ENCODE measurements at places on chromosomes 5 and 9. TPM values are rescaled to one million over a fixed set of nuclear protein-coding genes. Genes with fewer than 3 reads are reported as not detected.

HRCT1 gene
- total RNA-seq: not detected

TMEM174 gene
- total RNA-seq: not detected

CDH6 gene
- not detected for total RNA-seq

GLE1 gene
- 46.9 TPM for total RNA-seq

GNE gene
- total RNA-seq: 15.5 TPM

ZNF608 gene
- total RNA-seq: not detected

PCDHGA10 gene
- 0.08 TPM for total RNA-seq

CDO1 gene
- 0.11 TPM for total RNA-seq

CAMK4 gene
- total RNA-seq: 57.4 TPM

SAXO1 gene
- 0.23 TPM for total RNA-seq

IQGAP2 gene
- total RNA-seq: 51.6 TPM

SOHLH1 gene
- total RNA-seq: not detected

TMEM252 gene
- total RNA-seq: not detected

KIAA0825 gene
- total RNA-seq: 1.3 TPM

EPB41L4A gene
- 0.04 TPM for total RNA-seq

COL23A1 gene
- total RNA-seq: 0.13 TPM

ENTPD2 gene
- total RNA-seq: not detected

SUSD3 gene
- 15.7 TPM for total RNA-seq

RAD17 gene
- total RNA-seq: 26.5 TPM

CETN3 gene
- 48.6 TPM for total RNA-seq

SH3GL2 gene
- total RNA-seq: not detected

APBA1 gene
- 0.08 TPM for total RNA-seq

GABRP gene
- not detected for total RNA-seq

PDE6A gene
- not detected for total RNA-seq

ENG gene
- 19.0 TPM for total RNA-seq

SOX30 gene
- total RNA-seq: 0.15 TPM

TERT gene
- 2.9 TPM for total RNA-seq

FOXD4L3 gene
- total RNA-seq: not detected

RNF208 gene
- 4.1 TPM for total RNA-seq

ANKRD34B gene
- total RNA-seq: not detected

GARIN3 gene
- 0.38 TPM for total RNA-seq

PCDHAC2 gene
- total RNA-seq: not detected

HARS2 gene
- 25.8 TPM for total RNA-seq

F2R gene
- total RNA-seq: 16.1 TPM

BARHL1 gene
- total RNA-seq: not detected

USP20 gene
- total RNA-seq: 54.2 TPM

BHMT gene
- not detected for total RNA-seq

Measured in activated CD8-positive, alpha-beta memory T cell treated with anti-CD3 and anti-CD28 coated beads for 36 hours (primary cell).